Skin of body (tissue), 3 donors: ENCODE measurements at places on chromosomes 7 and 10.
A peak's percentile ranks its signal among the peaks of the same experiment; 100 is the strongest.

- DNase-seq, result no peak
Measured at GRCh38 chr7:158033196-158033595, 554.4 kb downstream of the PTPRN2 start.

DNA sequence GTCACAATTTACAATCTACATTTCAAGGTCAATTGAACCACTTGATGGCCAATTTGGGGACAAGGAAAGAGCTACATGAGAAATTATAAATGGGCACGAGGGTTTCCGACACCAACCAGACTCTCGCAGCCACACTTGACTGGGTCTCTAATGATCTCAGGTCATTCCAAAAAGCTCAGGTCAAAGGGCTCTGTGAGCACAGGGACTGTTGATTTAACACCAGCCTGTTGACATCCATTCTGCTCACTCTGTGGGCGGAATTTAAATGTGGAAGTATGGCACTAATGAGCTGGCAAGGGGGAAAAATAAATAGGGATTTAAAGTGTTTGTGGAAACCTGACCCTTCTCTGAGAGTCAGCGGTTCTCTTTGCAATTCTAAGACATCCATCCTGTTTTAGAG is 810.7 kb upstream of the AUTS2 start:
- no peak for DNase-seq

- DNase-seq, result no peak
Measured at GRCh38 chr7:84073186-84073875, 121.3 kb downstream of the SEMA3A start.

DNA sequence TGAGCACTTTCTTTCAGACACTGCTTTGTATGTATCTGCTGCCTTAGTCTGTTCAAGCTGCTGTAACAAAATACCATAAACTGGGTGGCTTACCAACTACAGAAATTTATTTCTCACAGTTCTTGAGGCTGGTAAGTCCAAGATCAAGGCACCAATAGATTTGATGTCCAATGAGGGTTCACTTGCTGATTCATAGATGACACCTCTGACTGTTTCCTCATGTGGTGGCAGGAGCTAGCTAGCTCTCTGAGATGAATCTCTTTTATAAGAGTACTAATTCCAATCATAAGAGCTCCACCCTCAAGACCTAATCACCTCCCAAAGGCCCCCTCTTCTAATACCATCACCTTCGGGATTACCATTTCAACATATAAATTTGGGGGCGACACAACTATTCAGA is 76.6 kb upstream of the ADO start:
- no peak for DNase-seq

GRCh38 chr10:121509112-121509511 is 89.1 kb downstream of the FGFR2 start:
- DNase-seq, result peak; percentile 49

GRCh38 chr7:105664816-105665525 is 83.7 kb upstream of the EFCAB10 start:
- no peak for DNase-seq

- DNase-seq, result no peak
Measured at GRCh38 chr7:98295467-98296192, 14.1 kb downstream of the BRI3 start.

DNA sequence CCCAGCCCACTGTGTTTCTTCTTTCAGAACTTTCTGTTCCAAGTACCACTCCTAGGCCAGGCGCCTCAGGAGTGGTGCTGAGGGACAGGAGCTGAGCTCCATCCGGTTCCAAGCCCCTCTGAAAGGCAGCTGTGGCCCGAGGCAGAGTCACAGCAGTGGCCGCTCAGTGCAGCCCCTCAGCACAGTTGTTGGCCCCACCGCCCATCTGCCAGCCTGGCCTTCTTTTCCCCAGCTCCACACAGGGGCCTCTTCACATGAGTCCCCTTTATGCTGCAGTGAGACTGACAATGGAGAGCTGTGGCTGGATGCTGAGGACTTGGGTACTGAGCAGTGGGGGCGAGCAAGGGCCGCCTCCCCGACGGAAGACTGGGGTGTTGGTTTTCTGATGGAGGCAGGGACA is 9.5 kb downstream of the BUD31 start:
- DNase-seq, result no peak

- no peak for DNase-seq
Measured at GRCh38 chr7:131066635-131067034, 261.0 kb upstream of the MKLN1 start.

DNA sequence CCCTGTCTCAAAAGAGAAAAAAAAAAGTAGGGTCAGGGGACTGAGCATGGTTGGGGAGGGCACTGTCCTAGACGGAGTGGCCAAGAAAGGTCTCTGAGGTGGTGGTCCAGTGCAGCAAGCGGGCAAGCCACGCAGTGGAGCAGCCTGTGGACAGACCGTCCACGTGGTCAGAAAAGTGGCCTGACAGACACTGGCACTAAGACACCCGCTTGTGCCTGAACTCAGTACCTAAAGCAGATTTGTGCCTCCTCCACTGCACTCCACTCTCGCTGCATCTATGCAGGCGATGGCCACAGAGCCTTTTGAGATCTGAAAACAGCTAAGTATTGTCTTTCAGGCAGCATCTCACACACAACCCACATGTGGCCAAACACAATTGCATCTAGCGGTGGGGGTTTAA is 8.8 kb downstream of the ASB10 start:
- DNase-seq, result no peak

GRCh38 chr7:149559711-149560110 is 62.1 kb upstream of the ZNF746 start:
- peak; percentile 15 for DNase-seq

DNA sequence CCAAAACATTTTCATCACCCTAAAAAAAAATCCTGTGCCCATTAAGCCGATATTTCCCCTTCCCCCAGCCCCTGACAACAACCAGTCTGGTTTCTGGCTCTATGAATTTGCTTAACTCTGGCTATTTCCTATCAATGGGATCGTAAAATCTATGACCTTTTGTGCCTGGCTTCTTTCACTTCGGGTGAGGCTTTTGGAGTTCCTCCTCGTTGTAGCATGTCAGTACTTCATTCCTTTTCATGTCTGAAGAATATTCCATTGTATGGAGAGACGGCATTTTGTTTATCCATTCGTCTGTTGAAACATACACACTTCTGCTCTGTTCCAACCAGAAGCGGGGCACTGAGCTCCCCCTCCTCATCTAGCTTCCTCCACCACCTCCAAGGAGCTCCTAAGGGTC is 29.5 kb downstream of the TACC2 start:
- no peak for DNase-seq

DNA sequence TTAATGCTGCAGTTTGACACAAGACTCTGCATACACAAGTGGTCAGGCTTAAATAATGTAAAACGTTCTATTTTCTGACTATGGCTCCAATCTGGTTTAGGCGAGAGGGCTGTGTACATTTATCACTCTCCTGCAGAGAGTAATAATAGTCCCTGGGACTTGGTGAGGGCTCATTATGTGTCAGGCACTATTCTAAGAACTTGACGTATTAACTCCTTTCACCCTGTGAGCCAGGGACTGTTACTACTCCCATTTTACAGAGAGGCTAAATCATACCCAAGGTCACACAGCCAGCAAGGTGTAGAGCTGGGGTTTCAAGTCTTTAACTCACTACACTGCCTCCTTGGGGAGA is 187.2 kb upstream of the LYZL2 start:
- no peak for DNase-seq

DNA sequence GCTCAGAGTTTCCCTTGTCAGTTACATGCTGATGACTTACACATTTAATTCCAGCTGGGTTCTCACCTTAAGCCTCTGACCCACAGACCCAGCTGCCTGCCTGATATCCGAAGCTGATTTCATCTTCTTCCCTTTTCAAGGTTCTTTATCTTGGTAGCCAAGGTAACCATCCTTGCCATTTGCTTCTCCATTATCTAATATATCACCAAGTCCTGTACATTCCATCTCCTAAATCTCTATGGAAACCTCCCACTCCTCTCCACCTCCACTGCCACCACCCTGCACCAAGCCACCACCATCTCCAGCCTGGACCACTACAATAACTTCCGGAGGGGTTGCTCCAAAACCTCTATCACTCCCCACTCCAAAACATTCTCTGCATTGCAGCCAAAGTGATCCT is 19.9 kb downstream of the SCRN1 start:
- no peak for DNase-seq

DNA sequence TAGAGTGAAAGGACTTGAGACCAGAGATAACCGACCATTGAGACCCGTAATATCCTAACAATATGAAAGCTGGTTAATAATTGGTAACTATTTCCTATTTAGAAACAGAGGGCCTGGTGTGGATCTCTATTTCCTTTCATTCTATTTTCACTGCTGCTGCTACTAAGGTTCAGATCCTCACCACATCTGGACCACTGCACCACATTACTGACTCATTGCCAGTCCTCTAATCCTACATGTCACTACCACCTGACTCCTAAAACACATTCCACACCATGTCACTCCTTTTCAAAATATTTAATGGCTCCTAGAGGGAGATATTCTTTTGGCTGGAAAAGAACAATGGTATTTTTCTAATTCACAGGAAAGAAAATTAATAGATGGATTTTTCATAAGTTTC is 6.4 kb downstream of the USP54 start:
- DNase-seq, result no peak

DNA sequence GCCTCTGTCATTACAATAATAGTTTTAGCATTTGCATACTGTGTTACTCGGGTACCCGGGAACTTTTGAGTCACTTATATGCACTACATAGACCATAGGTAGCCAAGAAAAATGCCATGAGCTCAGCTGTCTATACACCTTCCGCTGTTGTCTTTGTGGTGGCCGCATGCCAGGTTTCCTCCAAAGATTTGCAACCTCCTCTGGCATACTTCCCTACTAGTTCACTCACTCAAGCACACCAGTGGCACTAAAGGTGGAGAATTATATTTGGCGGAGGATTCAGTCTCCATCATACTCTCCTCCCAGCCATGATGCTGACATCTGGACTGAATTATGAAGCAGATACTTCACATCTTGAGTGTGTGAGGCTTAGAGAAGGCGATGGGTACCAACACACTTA is 35.6 kb upstream of the GRB10 start:
- no peak for DNase-seq

DNA sequence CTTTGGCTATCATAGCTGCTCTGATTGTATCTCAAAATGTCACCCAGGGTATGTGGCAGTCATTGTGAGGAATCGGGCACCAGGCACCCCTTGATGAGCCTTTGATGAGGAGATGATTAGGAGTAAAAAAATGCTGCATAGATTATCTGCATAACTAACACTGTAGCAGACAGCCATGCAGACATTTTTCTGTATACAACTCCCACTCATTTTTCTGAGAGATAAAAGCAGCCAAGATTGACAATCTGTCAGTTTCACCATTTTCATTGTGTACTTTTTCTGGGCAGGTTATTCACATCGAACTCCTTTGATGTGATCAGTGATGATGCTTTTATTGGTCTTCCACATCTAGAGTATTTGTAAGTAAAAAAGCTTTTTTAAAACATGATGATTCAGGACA is 19.4 kb downstream of the LGI1 start:
- no peak for DNase-seq

GRCh38 chr10:43958071-43958432 is 309.4 kb upstream of the ZNF32 start:
- DNase-seq, result no peak

DNA sequence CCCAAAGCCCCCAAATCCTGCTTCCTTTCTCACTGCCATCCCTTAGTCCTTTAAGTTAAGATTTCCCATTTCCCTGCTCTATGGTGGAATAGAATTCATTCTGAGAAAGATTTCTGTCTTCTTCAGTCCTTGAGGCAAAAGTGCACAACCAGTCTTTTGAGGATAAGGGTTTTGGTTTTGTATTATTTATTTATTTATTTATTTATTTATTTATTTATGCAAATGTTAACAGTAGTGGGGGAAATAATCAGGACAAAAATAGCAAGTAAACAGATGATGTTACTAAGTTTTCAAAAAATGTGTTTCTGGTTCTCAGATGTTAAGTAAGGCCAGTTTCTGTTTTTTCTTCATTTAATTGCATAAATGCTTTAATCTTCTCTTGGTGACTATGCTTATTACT is 84.2 kb downstream of the GLCCI1 start:
- no peak for DNase-seq

DNA sequence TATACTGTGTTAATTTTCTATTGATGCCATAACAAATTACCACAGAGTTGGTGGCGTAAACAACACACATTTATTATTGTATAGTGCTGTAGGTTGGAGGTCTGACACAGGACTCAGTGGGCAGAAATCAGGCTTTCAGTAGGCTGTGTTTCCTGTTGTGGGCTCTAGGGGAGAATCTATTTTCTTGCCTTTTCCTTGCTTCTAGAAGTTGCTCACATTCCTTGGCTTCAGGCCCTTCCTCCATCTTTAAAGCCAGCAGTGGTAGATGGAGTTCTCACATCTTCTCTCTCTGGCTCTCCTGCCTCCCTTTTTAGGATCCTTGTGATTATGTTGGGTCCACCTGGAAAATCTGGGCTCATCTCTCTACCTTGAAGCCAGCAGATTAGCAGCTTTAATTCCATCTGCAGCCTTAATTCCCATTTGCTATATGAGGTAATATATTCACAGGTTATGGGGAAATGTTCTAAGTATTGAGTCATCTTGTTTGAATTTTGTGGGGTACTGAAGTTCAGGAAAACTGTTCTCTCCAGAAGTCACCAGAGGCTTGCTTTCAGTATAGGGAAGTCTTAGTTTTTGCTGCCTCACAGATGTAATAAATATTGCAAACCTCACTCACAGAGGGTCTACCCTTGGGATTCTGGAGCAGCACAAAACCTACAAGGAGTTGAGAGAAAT is 38.9 kb downstream of the CCNY start:
- no peak for DNase-seq

GRCh38 chr7:3984456-3984855 is 683.4 kb downstream of the SDK1 start:
- DNase-seq, result no peak
